ENCODE measurements at places on chromosomes 11 and 22.

DNA sequence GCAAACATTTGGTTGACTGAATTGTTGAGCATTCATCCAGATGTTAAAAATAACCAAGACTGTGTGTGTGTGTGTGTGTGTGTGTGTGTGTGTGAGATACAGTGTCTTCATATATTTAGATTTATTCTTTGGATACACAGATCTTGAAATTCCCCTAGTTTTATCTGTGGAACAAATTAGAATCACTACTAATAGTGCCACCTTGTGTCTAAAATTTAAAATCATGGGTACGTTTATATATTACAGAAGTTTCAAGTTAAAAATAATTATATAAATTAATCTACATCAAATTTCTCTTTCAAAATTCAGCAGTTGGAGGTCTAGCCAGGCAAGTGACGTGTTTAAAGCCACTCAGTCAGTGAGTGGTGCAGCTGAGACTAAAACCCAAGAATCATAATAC is 1566.2 kb upstream of the TENM4 start:
- no peak for ATAC-seq

- no peak for ATAC-seq
Observed at GRCh38 chr11:99601179-99601578, 580.4 kb downstream of the CNTN5 start.

DNA sequence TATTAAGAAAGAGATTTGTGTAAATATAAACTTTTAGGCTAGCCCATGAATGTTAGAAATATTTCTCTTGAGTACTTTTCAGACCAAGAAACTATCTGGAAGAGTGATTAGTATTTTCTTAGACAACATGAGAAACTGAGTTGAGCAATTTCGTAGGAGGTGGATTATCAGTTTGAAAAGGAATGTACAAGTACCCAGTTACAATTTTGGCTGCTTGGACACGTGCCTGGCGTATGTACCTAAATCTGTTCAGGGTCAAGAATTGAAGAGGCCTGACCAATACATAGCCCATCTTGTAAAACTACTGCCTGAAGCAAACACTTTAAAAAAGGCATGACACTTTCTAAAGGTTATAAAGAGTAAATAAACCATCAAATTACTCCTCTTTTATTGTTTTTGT is 71.1 kb downstream of the CCDC73 start:
- ATAC-seq: no peak

GRCh38 chr11:80096736-80097135 is 655.9 kb upstream of the TENM4 start:
- no peak for ATAC-seq

GRCh38 chr11:80925321-80925720 is 1484.5 kb upstream of the TENM4 start:
- no peak for ATAC-seq

DNA sequence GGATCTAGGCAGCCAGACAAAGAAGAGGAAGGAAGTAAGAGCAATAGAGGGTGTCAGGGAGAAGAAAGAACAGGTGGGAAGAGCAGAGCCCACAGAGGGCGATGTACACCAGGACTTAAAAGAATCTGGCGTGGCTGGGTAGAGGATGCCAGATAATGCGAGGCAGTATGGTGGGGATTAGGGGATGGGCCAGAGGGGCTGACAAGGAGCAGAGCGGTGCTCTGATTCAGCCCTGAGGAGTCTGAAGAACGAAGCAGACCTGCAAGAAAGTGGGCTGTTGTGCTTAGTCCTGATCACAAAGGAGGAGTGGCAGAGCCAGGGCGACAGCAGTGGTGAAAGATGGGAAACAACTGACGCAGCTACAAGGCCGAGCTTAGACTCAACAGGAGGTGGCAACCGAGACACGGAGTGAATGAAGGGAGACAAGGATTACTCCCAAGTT is 163.7 kb downstream of the LARGE1 start:
- ATAC-seq: no peak
